ENCODE measurements at places on chromosomes 6 and 20.

GRCh38 chr6:137931849-137932465 is 64.9 kb downstream of the TNFAIP3 start:
- DNase-seq, result no peak

DNA sequence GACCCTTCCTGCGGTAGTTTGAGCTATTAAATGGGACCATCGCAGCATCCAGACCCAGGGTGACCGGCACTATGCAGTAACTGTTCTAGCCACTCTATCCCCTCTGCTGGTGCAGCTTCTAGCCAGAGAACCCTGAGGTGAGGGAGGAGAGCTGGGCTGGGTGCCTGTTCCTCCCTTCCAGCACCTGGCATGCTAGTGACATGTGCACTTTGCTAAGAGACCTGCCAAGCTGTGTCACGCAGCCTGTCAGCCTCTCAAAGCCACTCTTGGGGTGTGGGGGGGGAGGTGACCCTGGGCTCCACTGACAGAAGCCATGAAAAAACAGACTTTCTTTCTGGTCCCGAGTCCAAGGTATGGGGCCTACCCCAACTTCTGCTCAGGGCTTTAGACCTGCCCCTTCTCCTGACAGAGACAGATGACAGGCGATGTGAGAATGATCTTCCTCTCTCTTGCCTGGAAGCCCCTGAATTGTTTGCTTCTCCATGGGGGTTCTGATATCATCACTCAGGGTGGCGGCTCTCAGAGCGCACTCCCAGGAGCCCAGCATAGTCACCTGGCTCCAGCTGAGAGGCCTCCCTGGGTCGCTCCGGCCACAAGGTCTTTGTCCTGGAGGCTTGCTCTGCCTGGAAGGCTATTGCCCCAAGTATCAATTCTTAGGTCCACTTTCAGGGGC is 47.2 kb upstream of the MLN start:
- peak; percentile 66 for DNase-seq

DNA sequence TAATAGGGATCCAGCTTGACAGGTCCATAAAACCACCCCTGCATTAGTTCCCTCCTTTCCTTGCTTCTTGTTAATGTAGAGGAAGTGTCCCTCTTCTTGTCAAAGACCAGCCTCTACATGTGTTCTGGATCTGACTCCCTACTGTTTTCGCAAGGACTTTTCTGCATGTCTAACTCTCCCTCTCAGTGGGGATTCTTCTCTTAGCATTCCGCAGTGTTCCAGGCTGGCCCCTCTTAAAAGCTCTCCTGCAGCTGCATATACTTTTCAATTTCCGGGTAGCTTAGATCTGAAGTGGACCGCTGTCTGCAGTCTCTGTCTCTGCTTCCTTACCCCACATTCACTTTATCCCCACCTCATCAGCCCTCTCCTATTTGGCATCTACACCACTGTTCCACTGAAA is 96.1 kb upstream of the MAN1A1 start:
- DNase-seq, result no peak

- no peak for DNase-seq
Measured at GRCh38 chr6:105755885-105756284, 330.3 kb upstream of the PRDM1 start.

DNA sequence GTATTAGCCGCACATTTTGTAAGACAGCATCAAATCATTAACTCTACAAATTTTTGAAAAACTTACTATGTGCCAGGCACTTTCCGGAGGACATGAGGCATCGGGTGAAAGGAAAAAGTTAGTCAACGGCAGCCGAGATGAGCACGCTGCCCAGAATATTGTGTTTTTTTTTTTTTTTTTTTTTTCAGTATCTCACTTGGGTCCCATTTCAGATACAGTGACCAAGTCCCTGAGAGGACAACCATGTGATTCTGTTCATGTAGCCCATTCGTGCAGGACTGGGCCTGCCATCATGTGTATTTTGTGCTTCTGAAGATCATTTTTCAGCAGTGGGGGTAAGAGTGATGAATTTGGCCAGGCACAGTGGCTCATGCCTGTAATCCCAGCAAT is 1.3 kb downstream of the SLA2 start:
- no peak for DNase-seq

DNA sequence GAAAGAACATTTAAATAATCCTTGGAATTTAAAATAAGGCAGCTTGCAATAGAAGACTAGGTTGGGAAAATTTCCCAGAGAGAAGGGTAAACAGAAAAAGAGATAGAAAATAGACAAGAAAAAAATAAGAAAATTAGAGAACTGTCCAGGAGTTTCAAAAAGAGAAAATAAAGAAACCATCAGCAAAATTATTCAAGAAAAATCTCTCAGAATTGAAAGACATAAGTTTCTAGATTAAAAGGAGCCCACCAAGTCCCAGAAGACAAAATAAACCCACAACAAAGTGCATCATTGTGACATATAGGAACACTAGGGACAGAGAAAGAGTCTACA is 88.6 kb upstream of the CDYL start:
- DNase-seq, result no peak

- DNase-seq, result no peak
Measured at GRCh38 chr6:165704045-165704748, 41.2 kb upstream of the PDE10A start.

DNA sequence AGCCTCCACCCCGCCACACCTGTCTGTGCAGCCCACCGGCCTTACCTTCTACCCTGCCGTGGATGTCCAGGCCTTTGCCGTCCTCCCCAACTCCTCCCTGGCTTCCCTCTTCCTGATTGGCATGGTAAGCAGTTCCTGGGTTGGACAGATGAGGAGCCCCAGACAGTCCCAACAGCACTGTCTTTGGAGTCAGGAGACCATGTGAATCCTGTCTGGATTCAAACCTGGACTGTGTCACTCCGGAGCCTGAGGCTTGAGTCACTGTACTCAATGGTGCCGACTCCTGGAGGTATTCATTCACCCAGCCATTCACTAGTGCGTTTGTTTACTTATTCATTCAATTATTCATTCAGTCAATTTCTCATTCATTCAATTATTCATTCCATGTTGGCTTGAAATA is 20.0 kb upstream of the LBP start:
- no peak for DNase-seq
